Ovary (tissue), 10 donors: ENCODE measurements at places on chromosomes 2 and 18. TPM values are rescaled to one million over a fixed set of nuclear protein-coding genes. Genes with fewer than 3 reads are reported as not detected.

The PLCD4 gene
- 0.21 TPM for polyA plus RNA-seq

The CDK15 gene
- 3.7 TPM for polyA plus RNA-seq

DNA sequence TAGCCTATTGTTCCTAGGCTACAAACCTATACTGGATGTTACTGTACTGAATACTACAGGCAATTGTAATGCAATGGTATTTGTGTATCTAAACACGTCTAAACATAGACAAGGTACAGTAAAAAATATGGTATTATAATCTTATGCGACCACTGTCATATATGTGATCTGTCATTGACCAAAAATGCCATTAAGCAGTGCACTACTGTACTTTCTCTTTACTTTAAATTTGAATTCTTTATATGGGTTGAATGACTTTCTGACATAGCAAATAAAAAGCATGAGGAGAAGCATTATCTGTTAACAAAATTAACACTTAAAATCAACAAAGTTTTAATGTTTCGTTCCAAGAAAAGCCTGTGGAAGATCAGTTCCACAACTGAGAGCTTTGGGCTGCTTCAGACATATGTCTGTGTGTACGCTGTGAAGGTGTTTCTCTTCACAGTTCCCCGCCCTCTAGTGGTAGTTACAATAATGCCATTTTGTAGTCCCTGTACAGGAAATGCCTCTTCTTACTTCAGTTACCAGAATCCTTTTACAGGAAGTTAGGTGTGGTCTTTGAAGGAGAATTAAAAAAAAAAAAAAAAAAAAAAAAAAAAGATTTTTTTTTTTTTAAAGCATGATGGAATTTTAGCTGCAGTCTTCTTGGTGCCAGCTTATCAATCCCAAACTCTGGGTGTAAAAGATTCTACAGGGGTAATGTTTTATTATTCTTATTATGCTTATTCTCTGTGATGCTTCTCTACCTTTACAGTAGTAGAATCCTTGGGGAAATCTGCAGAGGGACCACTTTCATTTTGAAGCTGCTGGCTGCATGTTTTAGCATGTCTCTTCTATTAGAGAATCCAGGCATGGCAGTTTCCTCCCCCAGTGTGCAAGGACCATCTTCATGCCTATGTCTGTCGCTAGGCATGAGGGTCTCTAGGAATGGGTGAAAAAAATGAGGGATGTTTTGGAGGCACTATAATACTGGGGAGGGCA is 54.5 kb downstream of the SCN2A start:
- H3K27ac ChIP-seq = no peak overlapping the region
- peak; percentile 13 for DNase-seq
- no peaks in the 10 kb centered on the region for H3K27me3 ChIP-seq
- H3K4me1 ChIP-seq = no peaks in the 10 kb centered on the region
- no peaks in the 10 kb centered on the region for H3K36me3 ChIP-seq

DNA sequence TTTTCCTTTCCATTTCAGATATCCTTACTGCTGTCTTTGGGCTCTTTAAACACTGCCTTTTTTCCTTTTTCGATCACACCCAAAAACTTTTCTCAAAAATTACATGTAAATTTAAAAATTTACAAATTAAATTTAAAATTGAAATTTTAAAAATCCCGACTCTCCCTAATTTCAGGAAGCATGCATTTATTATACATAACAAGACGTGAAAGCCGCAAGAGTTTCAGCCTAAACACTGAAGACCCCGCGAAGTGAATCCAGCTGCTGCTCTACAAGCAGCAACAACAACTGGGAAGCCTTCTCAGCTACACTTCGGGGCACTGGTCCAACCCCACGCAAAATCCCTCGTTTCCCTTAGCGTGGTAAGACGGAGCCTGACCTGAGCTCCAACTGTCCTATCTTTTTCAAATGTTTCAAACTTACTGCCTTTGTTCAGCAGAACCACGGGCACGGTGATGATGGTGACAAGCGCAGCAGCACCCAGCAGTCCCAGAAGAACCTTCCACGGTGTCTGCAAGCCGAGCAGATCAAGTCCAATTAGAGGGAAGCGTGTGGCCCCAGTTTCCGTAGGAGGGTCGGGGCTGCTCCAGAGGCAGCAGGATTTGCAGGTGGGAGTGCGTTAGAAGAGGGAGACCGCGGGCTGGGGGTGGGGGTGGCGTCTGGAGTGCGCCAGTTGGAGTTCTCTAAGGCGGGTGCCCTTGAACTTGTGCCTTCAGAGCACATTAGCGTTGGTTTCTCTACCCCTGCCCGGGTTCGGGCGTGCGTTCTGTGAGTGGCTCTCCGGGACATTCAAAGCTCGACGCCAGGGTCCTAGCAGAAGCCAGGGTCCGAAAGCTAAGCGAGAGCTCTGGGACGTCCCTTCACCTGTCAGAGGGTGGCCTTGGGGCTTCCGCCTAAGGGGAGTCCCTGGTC is 783 bp downstream of the DPP4 start:
- peak overlapping the region; percentile 44 for H3K4me3 ChIP-seq
- H3K36me3 ChIP-seq = no peaks in the 10 kb centered on the region
- peak; percentile 43 for DNase-seq

GRCh38 chr2:200614249-200614648 is 28.4 kb downstream of the AOX1 start:
- H3K4me1 ChIP-seq = peaks cover 14% of the 10 kb centered on the region
- H3K4me3 ChIP-seq = no peak overlapping the region
- no peak overlapping the region for H3K27ac ChIP-seq
- no peaks in the 10 kb centered on the region for H3K27me3 ChIP-seq
- no peaks in the 10 kb centered on the region for H3K36me3 ChIP-seq
- DNase-seq = no peak

- no peak overlapping the region for H3K4me3 ChIP-seq
- H3K27ac ChIP-seq = no peak overlapping the region
- no peaks in the 10 kb centered on the region for H3K4me1 ChIP-seq
- no peak for DNase-seq
Observed at GRCh38 chr2:138356178-138356577, 145.4 kb upstream of the SPOPL start.

DNA sequence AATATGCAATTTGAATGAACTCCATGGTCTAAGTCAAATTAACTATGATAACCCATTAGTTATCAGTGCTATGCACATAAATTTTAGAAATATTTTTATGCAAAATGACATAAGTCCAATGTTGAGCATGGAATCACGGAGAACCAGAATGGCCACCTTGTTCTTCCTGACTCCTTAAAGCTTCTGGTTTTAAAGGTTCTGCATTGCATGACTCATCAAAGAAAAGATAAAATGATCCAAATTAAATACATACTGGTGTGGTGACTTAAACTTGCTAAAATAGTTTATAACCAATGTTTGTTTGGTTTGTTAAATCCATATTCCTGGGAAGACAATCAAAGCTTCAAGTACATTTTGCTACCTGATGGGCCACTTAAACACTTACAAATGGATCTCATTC is 1146.9 kb upstream of the NRXN1 start:
- no peaks in the 10 kb centered on the region for H3K27me3 ChIP-seq
- no peaks in the 10 kb centered on the region for H3K4me1 ChIP-seq
- H3K27ac ChIP-seq = no peak overlapping the region
- no peak overlapping the region for H3K4me3 ChIP-seq
- DNase-seq = no peak
- no peaks in the 10 kb centered on the region for H3K36me3 ChIP-seq

GRCh38 chr2:240482141-240482540 is 46.7 kb downstream of the GPC1 start:
- DNase-seq = no peak
- H3K27ac ChIP-seq = no peak overlapping the region
- H3K4me1 ChIP-seq = no peaks in the 10 kb centered on the region
- H3K36me3 ChIP-seq = no peaks in the 10 kb centered on the region

GRCh38 chr2:234671716-234672115 is 174.8 kb upstream of the ARL4C start:
- DNase-seq = no peak
- peaks cover 2% of the 10 kb centered on the region for H3K4me1 ChIP-seq
- H3K27me3 ChIP-seq = no peaks in the 10 kb centered on the region
- no peak overlapping the region for H3K4me3 ChIP-seq
- no peaks in the 10 kb centered on the region for H3K36me3 ChIP-seq
